NCI-H524 (cell line): ENCODE measurements at places on chromosomes 2 and 18.

GRCh38 chr2:200101922-200102321, 146.5 kb downstream of the MAIP1 start:
- no peak for DNase-seq

DNA sequence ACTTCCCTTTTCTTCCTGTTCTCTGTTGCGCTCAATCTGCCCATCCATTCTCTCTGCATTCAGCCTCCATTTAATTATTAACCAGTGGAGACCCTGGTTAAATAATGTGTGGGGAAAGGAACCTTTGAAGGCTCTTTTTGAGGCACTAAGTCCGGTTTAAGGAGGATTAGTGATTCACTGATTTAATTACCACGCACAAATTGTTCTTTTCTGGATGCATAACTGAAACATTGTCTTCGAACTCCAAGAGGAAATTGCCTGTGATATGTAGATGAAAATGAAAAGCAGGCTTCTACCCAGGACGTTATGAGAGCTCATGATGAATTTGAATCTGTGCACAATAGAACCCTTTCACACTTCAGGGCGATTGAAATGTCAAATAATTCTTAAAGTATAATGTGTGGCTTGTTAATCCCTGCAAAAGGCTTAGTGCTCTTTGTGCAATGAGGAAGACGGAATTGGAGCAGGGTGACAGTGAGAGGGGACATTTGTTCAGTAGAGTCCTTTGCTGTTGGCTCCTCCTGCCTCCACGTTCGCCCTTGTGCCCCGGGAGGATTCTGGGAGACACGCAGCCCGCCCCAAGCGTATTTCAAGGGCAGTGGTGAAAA, 51.1 kb upstream of the ZNF236 start:
- DNase-seq: no peak

GRCh38 chr2:159895258-159896065, 97.5 kb upstream of the CD302 start:
- DNase-seq: no peak

- no peak for DNase-seq
Measured at GRCh38 chr2:25996844-25997243, 14.5 kb upstream of the KIF3C start.

DNA sequence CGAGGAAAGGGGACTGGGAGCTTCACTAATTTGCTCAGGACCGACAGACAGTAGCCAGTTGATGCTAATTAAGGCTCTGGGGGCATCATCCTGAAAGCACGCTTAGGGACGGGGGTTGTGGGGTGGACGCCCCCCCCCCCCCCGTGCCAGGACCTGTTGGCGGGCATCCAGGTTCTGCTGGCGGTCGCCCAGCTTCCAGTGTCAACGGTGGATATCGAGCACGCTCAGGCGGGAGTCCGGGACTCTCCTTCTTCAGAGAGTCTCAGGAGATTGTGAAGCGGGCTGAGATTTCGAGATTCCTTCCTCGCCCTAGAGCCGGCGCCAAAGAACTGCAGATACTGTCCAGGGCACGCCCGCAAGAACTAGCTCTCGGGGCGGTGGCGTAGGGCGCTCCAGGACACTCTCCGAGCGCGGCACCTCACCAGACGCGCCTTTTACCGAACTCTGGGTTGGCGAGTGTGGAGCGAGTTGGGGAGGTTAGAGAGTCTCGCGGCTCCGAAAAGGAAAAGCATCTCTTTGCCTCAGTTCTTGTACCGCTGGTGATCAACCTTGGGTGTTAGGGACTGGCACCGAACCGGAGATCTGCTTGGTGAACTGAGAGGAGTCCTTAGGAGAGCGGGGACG, 5.6 kb downstream of the RAX start:
- DNase-seq: no peak

DNA sequence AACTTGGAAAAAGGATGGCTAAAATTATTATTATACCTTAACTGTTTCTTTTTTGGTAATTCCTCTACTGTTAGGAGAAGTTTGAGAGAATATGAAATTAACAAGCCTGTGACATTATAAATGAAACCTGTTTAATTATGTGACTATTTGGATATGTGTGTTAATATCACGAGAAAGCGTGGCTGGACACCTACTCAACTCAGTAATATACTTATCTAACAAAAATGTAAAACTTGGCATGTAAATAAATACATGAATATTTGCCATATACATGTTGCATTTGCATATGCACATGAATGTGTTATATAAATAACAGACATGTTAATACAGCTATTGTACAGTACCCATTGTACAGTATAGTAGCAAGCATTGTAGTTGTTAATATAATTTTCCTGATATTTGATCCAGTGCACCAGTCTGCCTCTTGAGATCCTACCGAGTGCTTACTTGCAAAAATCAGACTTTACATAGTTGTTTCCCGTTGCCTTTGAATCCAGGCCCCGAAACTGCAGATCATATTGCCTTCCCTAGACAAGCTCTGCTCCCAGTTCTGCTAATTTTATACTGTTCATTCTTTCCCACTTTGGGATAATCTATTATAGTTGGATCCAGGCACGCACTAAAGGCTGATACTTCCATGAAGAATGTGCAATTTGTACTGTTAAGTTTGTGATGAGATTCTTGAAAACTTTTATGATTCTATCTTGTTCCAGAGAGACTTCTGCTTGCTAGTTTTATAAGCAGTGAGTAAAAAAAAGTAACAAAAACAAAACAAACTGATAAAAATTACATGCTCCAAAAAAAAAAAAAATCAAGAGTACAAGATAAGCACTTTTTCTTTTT, 395.6 kb downstream of the ARHGAP15 start:
- DNase-seq: no peak

DNA sequence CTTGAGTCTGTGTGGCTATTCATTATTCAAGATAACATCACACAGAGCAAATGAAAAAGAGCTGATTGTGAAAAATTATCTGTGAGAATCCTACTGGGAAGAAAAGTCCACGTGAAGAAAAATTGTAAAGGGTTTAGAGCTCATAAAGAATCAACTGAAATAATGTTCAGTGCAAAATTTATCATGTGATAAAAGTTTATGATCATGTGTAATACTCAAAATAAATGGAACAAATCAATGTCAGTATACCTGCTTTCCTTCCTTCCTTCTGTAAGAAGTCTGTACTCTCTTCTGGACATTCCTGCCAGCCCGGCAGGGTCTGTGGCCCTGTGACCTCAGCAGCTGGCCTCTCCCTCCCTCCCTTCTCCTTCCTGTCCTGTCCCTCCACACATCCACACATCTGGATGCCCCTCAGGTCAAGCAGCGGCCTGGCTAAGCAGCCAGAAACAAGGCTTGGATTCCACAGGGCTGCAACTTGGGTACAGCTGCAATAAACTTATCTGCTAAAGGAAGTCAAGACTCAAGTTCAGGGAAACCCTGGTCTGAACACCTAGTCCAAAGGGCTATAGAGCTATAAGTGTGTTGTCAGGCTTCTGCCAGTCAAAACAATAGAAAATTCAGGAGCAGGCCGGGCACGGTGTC, 172.1 kb downstream of the MREG start:
- no peak for DNase-seq

- DNase-seq: no peak
Measured at GRCh38 chr2:134582547-134582899, 136.3 kb downstream of the TMEM163 start.
